ENCODE measurements at places on chromosomes 1 and 21.

DNA sequence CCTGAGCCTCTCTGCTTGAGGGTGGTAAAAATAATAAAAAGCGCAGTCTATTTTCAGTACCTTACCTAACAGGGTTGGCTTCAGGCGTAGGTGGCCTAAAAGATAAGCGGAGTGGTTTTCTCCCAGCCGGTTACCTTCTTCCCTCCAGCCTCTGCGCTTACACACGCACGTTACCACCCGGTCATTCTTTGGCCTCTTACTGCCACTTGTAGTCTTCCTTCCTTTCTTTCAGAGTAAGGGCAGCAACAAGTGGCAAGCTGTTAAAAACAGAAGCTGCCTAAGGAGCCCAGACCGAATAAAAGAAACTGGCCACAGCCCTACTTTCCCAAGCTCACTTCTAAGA is 35.4 kb downstream of the CLCA1 start:
- no peak for DNase-seq

GRCh38 chr21:31128234-31128633 is 90.0 kb upstream of the KRTAP19-8 start:
- DNase-seq, result no peak

GRCh38 chr1:145845514-145846161 is at the start of gene NUDT17:
NUDT17 (plus strand) TSS chr1:145845630; CDS start chr1:145845641, 11 bp downstream.
- DNase-seq, result peak; percentile 82

- DNase-seq, result no peak
Measured at GRCh38 chr1:73899311-73899710, 298.7 kb downstream of the LRRIQ3 start.

- peak; percentile 50 for DNase-seq
Measured at GRCh38 chr1:35763201-35763600, 6.6 kb downstream of the CLSPN start.

DNA sequence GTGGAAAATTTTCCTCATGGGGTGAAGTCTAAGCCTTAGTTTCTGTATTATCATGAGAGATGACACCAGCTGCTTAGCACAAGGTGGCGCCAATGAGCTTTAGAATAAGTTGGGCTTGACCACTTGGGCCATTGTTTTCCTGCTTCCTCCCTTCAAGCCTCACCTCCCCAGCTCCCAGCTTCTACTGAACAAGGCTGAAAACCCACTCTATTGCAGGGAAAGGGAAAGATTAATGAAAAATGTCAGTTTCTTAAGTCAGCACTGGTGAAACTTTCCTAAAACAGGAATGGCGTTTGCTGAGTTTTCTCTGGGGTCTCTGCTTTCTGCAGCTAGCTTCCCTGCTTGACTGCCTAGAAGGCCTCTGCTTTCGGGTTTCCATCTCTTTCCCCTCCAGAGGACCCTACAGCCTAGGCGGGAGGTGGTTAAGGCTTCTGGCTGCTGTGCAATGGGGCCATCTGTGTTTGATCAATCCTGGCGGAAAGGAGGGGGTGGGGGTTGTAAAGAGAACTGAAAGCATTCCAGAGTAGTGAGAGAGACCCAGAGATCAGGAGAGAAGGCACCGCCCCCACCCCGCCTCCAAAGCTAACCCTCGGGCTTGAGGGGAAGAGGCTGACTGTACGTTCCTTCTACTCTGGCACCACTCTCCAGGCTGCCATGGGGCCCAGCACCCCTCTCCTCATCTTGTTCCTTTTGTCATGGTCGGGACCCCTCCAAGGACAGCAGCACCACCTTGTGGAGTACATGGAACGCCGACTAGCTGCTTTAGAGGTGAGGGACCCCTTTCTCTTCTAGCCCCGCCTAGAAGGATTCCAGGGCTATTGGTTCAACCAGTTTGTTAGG is at the start of gene OLFML3:
Gene OLFML3, plus strand, starts transcription at position 612 of the 840 bp plus-strand sequence. Its CDS starts 43 bp downstream, at position 655.
- peak; percentile 71 for DNase-seq

All from inflammatory macrophage treated with lipopolysaccharide for 1 hour (primary cell).